Glutamatergic neuron (in vitro differentiated cells): ENCODE measurements at places on chromosomes 11 and 22.

- DNase-seq, result no peak
Measured at GRCh38 chr11:15605094-15605493, 490.4 kb downstream of the INSC start.

DNA sequence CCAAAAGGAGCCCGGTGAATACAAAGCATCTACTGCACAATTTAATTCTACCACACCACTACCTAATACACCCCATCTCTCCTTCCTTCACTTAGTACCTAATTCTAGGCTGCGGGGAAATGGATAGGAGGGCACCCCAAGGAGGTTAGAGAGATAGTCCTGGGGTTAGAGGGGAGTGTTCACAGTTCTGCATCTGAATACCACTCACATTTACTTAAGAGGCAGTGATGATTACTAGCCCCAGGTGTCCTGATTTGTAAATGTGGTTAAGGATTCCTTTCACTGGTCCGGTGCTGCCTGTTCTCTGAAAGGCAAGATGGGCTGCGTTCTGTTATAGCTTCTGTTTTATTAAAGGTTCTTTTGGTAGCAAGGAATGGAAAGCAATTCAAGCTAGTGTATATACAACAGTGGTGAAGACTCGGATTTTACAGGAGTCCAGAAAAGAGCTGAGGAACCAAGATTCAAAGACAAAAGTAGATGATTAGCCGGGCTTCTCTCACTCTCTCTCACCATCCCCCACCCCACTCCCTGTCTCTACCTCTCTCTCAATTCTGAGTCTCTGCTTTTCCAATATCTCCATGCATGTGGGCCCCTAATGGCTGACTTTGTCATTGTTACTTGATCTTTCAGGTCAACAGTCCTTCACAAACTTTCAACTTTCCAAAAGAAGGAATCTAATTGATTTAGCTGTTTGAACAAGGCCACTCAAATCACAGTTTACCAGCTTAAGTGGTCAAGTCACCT, 8.7 kb upstream of the KCNA4 start:
- DNase-seq, result no peak

DNA sequence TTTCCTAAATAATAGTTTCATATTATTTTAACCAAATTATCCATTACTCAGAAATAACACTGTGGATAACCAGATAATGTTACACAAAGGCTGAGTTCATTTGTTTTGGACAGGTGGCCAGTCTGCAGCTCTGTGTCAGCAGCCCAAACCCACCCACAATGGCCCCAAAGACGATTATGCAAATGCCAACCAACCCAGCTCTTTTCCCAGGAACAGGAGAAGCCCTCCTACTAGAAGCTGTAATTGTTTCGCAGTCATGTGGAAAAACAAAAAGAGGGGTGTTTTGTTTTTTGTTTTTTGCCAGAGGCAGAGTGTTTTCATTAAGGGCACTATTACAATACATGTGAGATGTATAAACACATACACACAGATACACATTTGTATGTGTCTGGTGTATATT, 102.1 kb downstream of the FCHSD2 start:
- DNase-seq, result no peak

DNA sequence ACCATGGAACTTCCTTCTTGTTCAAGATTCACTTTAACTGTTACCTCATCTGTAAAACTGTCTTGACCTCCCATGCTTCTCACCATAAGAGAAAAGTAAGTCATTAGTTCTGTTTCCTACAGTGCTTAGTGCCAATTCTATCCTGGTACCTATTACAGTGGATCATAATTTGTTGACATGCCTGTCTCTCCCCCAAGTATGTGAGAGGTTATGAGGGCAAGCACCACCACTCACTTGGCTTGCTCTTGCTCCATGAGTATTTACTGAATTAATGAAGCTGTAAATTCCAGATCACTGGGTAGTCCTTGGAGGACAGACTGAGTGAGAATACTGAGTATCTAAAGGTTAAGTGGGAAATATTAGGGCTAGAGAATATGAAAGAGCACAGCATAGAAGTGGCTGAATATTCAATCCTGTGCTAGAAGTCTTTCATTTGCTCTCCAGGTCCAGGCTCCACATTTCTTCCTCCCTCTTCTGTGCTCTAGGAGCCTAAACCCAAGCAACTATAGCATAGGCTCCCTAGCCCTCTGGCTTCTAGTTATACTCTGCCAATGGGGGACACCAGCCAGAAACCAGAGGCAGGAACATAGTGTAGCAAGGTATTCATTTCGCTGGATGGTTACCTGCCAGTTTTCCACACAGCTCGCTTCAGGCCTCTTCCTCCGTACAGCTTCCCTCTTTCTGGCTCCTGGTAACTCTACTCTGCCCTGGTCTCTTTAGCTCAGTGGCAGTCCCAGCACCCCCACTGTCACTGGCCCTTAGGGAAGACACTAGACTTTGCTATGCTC, 118.2 kb upstream of the SLC5A12 start:
- DNase-seq, result no peak

DNA sequence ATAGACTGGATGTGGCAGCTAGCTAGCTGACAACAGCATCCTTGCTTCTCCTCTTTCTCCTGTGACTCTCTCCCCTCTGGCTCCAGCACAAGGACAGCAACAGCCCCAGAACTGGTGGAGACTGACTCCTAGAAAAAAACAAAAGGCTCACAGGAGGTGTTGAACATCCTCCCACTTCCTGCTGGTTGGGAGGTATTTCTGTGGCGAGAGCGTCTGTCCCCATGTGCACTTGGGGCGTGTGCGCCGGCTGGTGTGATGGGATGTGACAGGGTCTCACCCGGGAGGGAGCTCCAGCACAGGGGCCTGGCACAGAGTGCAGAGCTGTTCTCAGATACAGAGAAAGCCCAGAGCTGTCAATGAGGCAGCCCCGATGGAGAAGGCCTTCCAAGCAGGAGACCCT, 107.2 kb upstream of the E2F8 start:
- DNase-seq, result no peak

DNA sequence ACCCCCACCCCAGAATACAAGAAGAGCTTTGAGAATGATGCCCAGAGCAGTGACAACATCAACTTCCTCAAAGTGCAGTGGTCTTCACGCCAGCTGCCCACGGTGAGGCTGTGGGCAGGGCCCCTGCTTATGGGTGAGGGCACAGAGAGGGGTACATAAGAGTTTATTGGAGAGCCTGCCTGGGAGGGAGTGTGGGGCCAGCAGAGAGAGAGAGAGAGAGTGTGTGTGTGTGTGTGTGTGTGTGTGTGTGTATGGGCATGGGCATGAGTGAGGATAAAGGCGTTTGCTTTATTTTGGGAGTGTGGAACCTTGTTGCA, 9.5 kb downstream of the PHOX2A start:
- DNase-seq, result no peak

- DNase-seq, result no peak
Measured at GRCh38 chr11:4465407-4465806, 16.3 kb downstream of the OR52K2 start.

GRCh38 chr11:57641011-57641807, 8.5 kb downstream of the YPEL4 start:
- peak; percentile 58 for DNase-seq

GRCh38 chr11:68266121-68266891, 5.5 kb downstream of the C11orf24 start:
- no peak for DNase-seq

DNA sequence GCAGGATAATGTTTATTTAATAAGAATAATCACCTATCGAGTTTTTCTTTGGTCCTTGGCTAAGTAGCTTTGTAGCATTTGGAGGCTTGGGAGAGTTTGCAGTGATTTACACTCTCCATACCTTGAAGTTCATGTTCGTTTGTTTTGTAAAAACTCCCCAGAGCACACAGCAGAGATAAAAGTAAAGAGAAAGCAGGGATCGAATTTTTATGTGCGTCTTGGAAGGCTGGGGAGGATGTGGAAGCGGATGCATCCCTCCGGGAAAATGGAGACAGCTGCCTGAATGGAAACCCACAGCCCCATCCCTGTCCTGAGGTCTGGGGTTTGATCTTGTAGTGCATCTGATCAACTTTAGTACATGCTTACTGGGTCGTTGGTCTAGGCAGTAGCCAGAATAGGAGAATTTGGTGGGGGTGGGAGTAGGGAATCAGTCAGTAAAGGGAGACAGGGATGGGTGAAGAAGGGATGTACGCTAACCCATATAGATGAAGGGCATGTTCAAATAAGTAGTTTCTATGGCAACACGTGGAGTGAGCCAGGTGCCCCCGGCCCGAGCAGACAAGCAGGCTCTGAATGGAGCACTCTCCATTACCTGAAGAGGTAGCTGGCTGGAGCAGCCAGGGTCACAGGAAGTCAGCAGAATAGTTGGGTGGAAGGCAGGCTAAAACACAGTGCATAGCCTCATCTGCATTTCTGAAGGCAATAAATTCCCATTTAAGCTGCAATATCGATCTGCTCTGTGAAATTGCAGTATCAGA, 147.8 kb downstream of the COMMD9 start:
- no peak for DNase-seq

DNA sequence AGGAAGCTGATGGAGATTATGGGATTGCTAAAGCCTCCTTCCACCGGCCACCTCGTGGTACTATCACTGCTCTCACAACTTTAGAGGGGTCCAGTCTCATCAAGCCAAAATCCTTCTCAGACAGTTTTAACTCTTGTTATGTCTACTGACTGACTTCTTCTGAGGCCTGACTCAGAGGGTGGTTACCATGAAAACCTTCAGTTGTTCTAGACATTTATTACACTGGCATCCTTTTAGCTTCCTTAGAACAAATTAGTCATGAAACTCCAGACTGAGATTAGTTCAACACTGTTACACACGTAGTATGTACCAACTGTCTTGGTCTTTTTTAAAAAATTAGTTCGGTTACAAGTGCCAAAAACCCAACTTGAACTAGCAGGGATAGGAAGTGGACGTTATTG, 7.5 kb downstream of the DIXDC1 start:
- DNase-seq, result no peak

DNA sequence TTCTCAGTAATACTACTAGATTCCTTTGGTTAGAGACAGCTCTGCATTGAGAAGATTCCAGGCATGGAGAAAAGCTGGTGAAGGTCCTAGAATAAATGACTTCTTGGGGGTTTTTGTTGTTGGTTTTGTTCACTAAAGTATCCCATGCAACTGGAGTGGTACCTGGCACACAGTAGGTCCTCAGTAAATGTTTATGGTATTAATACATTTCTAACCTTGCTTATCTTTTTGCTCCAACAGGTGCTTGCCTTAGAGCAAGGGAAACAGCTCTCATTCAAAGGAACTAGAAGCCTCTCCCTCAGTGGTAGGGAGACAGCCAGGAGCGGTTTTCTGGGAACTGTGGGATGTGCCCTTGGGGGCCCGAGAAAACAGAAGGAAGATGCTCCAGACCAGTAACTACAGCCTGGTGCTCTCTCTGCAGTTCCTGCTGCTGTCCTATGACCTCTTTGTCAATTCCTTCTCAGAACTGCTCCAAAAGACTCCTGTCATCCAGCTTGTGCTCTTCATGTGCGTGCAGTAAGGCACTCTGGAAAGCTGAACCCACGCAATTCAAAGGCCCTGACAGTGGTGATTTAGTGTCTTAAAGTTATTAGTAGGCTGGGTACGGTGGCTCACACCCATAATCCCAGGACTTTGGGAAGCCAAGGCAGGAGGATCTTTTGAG, 2.0 kb downstream of the TMEM138 start:
- DNase-seq, result no peak

- peak; percentile 46 for DNase-seq
Measured at GRCh38 chr22:38220653-38221386, 19.0 kb downstream of the MAFF start.

DNA sequence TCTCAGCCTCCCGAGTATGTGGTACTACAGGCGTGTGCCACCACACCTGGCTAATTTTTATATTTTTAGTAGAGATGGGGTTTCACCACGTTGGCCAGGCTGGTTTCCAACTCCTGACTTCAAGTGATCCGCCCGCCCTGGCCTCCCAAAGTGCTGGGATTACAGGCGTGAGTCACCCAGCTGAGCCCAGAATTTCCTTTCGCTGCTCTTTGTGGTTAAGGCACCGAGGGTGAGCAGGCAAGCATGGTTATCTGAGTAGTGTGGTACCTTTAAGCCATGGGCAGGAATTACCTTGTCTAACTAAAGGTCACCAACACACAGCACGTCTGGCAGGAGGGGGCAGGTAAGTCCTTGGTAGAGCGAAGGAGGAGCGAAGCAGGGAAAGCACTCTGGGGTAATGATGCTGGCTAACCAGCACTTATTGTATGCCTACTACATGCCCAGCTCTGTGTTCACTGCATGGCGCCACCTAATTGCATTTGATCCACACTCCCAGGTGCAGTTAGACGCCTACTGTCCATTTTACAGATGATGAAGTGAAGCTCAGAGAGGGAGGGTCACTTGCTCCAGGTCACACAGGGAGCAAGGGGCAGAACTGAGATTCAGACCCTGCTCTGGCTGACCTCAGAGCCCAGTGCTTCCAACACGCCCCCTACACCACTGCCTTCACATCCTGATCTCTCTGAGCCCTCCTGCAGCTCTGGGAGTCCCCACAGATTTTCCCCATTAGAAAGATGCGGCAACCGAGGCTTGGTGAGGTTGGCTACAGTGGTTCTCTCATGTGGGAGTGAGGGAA, 45.7 kb downstream of the TRIOBP start:
- DNase-seq, result no peak

GRCh38 chr22:33332538-33332937, 274.4 kb upstream of the SYN3 start:
- no peak for DNase-seq

DNA sequence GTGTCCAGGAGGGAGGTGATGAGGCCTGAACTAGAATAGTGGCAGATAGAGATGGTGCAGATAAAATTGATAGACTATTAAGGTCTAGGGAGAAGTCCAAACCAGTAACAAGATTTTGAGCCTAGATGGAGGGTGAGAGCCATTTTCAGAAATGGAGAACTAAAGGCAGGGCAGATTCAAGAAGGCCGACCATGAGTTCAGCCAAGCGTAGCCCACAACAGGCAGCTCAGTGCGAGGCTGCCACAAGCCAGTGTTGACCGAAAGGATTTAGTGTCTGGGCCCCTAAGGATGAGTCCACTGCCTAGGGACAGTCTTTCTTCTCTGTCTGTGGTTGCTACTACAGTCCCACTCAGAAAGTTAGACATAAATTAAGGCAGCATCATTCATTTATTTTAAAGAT, 51.7 kb downstream of the PPP2R1B start:
- no peak for DNase-seq

DNA sequence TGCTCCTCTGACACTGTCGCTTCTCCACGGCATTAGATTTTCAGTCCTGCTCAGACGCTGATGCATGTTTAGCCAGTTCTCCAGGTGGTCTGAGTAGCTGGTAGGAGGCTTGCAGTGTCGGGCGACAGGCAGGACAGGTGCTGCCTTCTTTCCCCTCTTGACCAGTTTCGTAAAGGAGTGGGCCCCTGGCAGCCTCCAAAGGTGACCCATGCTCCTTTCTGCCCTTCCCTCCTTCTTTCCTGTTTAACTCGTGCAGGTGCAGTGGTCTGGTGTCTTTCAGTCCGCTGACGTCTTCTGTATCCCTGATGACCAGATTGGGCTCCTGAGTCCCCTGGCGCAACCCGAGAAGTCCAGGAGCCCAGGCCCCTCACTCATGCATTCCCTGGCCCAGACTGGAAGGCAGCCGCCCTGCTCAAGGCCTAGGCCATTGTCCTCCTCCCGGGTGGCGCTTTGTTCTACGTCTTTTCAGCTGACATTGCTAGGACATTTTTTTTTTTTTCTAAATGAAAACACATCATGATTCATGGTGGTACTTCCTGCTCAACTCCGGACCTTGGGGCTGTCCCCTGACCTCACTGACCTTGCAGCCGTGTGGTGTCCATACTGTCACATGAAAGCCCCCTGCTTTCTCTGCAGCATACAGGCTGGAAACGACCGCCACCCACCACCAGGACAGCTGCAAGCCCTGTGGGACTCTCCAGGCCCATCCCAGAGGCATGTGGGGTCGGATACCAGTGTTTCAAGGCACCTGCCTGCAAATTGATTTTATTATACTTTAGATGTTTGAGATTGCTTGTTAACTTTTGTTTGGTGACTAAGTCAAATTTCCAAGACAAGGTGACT, 25.5 kb upstream of the TXNRD2 start:
- no peak for DNase-seq
